ENCODE measurements at places on chromosomes 6 and 20.
A peak's percentile ranks its signal among the peaks of the same experiment; 100 is the strongest.

- DNase-seq: no peak
Observed at GRCh38 chr20:46857061-46857831, 37.4 kb upstream of the EYA2 start.

DNA sequence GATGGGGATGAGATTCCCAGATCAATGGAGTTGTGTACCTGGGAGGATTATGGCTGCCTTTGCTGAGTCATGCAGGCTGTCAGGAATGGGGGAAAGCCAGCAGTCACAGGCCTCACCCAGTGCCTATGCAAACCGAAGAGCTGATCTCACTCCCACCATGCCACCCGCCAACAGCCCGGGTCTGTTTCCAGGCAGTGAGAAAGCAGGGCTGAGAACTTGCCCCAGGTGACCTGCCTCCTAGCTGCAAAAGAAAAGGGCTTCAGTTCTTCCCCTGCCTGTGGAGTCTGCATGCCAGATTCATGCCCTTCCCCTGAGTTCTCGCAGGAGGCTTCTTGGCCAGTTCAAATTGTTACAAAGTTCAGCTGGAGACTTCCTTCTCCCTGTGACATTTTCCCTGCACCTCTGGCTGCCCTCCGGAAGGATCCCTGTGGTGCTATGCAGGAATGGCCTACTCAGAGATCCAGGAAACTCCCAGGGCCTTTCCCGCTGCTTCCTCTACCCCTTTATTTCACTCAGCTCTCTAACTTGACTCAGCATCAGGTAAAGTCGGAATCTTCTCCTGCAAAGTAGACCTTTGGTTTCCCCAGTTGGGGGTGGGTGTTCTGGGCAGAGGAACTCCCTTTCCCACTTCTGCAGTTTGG lies 71.5 kb upstream of the B3GAT2 start:
- DNase-seq: no peak

GRCh38 chr6:154246723-154247118 lies 109.9 kb downstream of the IPCEF1 start:
- DNase-seq: no peak

DNA sequence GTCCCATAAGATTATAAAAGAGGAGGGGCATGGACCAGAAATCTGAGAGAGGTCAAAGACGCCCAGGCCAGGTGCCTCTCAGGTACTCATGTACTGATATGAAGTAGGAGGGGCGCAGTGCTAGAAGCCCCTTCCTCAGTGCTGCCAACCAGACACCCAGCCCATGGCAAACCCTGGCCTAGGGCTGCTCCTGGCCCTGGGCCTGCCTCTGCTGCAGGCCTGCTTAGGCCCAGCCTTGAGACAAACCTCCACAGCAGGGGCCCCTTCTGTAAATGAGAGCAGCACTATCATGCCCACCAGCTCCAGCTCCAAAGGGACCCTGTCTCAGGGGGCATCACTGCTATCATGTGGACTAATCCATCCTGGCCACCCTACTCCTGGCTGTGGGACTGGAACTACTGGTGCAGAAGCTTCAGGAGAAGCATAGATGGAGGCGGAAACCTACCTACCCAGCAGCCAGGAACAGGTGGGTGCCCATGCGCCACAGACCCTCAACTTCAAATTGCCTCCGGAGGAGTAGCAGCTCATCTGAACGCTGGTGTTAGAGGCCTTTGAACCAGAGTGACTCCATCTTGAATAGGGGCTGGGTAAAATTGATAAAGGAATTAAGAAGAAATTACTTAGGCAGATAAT lies 72.4 kb upstream of the LGSN start:
- DNase-seq: no peak

DNA sequence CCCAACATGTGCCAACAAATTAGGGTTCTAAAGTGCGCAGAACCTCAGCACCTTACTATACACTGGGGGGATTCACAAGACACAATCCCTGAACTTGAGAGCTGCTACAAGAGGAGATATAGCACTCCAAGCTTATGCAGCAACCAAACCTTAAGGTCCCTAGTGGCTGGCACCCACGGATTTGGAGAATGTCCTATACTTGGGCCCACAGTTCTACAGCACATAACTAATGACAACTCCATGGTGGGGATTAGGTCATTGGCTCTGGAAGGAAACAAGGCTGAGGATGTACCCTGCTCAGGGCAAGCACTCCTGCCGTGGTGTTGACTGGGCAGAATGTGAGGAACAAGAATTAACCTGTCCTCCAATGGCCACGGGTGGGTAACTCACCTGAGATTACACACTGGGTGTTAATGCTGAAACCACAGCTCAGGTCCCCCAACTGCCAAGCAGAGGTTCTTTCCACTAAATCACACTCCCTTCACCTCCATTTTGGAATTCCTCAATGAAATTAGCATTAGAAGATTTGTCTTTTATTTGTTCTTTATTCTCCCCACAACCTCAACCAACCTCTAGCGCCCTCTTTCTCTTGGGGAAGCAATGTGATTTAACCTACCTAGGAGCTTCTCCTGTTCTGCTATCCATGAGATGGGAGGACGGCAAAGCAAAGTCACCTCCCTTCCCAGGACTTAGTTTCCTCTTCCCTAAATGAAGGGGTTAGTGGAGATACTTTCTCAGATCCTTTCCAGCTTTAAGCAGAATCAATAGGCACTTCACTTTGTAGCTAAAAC lies 32.0 kb downstream of the TRERF1 start:
- DNase-seq: peak; percentile 24
